Frontal cortex (tissue), 4 donors: ENCODE measurements at places on chromosomes 1 and 21.

GRCh38 chr1:9687120-9687873 is 35.8 kb downstream of the PIK3CD start:
- DNase-seq = peak; percentile 30

- DNase-seq = no peak
These were observed 178.3 kb upstream of the SYT6 start for GRCh38 chr1:114331936-114332335.

DNA sequence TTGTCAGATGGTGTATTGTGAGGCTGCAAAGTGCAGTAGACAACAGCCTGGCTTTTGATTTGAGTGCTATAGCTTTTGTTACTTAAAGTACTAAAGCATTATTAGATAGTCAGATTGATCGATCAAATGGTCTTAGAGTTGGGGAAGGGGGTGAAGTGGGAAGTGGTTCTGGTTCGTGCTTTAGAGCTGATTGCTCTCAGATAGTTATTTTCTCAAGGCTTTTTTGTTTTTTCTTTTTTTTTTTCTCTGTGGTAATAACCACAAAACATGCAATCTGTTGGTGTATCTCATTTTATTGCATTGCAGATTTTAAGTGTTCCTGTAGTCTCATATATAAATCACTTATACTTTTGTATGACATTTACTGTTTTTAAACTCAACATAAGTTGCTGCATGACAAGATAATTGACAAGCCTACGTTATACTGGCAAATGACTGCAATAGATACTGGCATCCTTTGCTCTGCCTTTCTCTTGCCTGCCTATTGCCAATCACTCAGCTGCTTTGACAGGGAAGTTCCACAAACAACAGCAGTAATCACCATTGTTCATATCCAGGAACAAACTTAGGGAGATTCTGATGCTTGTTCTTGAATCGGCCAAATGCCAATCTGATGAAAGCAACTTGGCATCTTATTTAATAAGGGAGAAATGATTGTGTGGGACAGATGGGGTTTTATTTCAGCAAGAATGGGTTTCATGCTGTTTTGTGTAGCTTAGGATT is 125.0 kb upstream of the B3GALT2 start:
- DNase-seq = no peak

- no peak for DNase-seq
These were observed 46.9 kb downstream of the IER5 start for GRCh38 chr1:181135437-181135731.

DNA sequence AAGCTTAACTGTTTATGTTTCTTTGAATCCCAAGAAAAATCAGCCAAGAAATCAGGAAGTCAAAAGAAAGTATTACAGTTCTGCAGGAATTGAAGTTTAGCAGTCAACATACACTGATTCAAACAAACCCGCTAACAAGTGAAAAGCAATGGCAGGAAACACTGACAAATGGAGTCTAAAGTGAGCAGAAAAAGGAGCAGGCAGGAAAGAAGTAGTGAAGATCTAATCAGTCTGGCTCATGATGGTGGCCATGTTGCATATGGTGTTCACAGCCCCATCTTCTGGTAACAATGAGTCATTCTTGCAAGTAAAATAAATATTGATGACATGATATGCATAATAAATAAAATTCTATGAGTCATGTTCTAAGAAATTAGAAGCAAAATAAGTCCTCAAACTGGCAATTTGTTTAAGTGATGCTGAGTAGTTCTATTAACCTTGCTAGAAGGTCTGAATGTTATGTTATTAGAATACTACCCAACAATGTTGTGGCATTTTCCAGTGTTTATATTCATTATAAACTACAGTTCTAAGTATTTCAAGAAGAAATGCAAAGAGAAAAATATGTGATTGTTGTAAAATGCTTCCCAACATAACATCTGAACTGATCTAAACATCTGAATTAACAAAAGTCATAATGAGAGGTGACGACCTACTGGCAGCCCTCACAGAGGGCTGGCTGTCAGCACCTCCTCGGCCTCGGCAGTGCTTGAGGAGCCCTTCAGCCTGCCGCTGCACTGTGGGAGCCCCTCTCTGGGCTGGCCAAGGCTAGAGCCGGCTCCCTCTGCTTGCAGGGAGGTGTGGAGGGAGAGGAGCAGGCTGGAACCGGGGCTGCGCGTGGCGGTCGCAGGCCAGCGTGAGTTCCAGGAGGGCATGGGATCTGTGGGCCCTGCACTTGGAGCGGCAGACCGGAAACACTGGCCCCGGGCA is 5.7 kb upstream of the ACBD6 start:
- no peak for DNase-seq

DNA sequence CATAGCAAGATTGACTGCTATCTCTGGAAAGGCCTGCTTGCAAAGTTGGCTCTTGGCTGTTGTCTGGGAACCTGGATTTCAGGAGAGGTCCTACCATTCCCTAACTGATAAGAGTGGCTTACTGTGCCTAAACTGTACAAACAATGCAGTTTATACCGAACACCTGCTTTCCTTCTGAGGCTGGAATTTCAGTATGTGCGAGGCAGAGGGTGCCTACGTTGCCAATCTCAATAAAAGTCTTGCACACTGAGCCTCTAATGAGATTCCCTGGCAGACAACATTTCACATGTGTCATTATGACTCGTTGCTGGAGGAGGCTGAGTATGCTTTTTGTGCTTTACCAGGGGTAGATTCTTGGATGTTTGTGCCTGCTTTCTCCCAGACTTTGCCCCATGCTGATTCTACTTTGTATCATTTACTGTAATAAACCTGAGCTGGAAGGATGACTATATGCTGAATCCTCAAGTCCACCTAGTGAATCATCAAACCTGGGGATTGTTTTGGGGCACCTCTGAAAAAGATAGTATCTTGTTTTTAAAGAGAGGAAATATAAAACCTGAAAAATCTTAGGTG is 58.9 kb upstream of the GNG4 start:
- no peak for DNase-seq

GRCh38 chr1:69513601-69514000 is 54.1 kb upstream of the LRRC7 start:
- DNase-seq = no peak

- no peak for DNase-seq
These were observed 72.2 kb downstream of the NME7 start for GRCh38 chr1:169295425-169295824.

- DNase-seq = no peak
These were observed 3.7 kb downstream of the ARTN start for GRCh38 chr1:43937179-43937865.

- no peak for DNase-seq
These were observed 25.3 kb upstream of the SHCBP1L start for GRCh38 chr1:182978151-182978853.

DNA sequence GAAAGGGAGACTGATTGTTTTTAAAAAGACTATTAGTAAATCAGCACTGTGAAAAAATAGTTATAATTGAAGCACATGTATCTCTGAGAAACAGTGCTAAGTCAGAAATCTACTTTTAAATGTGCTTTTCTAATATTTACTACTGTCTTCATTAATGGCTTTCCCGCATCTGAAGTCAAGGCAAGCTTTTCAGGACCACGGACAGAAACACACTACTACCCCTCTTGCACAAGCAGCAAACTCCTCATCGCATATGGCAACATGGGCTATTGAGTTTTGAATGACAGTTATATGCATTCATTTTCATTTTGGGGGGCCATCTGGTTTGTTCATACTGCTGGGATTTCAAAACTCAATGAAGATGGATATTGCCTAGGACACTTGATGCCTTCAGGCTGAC is 433.4 kb upstream of the CAMK1G start:
- DNase-seq = no peak

GRCh38 chr1:207454046-207454964 is at the start of gene CR2:
TSS of gene CR2 (plus strand) at chr1:207454328. CDS start at chr1:207454419, 91 bp downstream.
- DNase-seq = peak; percentile 30

GRCh38 chr1:237712586-237713157 is 178.1 kb downstream of the ZP4 start:
- DNase-seq = no peak

DNA sequence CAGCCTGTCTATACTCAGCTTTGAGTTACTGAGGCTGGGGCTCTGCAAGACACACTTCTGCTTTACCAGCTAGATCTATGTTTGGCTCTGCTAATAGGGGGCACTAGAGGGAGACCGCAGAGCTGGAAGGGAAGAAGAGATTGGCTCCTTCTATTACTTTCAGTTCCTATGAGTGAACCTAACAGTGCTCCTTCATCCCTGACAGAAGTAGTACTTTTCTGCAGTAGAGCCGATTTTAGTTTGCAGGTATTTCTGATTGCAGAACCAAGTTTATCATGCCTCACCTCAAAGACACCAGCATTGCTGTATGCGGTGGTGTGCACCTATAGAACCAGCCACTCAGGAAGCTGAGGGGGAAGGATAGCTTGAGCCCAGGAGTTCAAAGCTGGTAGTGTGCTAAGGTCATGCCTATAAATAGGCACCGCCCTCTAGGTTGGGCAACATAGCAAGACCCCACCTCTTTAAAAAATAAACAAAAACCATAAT is 5.7 kb upstream of the ZDHHC18 start:
- no peak for DNase-seq

DNA sequence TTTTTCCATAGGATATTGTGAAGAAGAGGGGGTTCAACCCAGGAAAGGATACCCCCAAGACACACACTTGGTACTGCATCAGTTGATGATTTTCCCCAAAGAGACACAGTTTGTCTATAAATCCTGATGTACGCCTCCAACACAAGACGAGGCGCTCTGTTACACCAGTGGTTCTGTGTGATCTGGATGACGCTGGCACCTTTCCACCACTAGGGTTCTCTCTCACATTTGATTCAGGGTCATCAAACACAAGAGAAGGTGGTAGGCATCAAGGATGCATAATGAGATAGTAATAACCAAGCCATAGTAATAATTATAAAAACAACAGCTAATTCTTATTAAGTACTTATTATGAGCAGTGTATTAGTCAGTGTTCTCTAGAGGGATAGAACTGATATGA is 508.8 kb upstream of the ZP4 start:
- no peak for DNase-seq

GRCh38 chr1:94694226-94694915 is 125.8 kb upstream of the SLC44A3 start:
- no peak for DNase-seq

GRCh38 chr1:207828485-207829158 is 76.8 kb downstream of the CD46 start:
- no peak for DNase-seq

- DNase-seq = peak; percentile 43
These were observed 7.1 kb upstream of the SSBP3 start for GRCh38 chr1:54413295-54413694.

GRCh38 chr1:92085727-92086126 is 5.6 kb downstream of the BTBD8 start:
- no peak for DNase-seq

DNA sequence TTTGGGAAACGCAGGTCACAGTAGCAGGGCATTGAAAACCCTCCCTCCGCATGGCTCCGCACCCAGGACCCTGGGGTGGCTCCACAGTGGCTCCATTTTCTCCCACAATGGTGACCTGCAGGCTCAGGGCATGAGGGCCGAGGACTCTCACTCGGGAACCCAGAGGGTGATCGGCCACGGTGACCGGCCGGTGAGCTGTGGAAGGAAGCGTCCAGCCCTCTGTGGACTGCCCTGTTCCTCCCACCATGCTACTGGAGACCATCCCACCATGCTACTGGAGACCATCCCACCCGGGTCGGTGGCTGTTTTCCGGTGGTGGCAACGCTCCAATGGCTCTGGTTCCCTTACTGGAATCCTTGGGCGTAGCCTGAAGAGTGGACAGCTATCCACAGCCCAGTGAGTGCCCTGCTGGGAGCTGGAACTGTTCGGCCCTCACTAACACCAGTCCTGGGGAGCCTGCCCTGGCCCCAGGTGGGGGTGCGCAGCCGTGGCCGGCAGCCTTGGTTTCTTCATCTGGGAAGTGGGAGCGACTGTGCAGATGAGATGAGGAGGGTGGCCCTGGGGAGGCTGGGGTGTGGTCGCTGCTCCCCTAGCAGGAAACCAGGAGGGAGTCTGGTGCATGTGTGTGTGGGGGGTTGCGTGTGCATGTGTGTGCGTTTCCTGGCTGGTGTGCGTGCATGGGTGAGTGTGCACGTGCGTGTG is 59.6 kb downstream of the PRDM16 start:
- DNase-seq = no peak

DNA sequence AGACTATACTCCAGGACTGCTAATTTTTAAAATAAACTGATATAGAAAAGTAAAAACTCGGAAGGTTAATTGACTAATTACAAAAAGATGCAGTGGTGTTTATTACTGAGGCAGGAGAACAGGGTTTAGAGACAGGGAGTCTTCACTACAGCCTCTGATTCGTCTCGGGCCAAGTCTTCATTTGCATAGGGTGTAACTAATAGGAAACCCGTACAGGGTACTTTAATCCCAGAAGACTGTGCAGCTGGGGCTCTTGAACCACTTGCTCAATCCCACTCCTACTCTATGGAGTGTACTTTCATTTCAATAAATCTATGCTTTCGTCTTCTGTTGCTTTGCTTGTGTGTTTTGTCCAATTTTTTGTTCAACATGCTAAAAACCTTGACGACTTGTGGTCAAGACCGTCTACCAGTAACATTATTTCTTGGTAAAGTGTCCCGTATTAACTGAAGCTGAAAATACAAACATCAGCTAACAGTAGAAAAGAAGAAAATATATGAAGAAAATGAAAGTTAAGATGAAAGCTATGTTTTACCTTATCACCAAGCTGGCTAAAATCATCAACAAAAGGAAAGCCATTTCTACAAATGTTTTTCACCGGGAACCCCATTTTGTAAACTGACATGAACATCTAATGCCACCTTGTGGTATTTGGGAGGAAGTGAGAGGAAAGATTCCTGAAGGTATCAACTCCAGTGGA is 8.0 kb downstream of the SDHB start:
- DNase-seq = no peak

- no peak for DNase-seq
These were observed 18.5 kb downstream of the MIGA1 start for GRCh38 chr1:77797991-77798390.

DNA sequence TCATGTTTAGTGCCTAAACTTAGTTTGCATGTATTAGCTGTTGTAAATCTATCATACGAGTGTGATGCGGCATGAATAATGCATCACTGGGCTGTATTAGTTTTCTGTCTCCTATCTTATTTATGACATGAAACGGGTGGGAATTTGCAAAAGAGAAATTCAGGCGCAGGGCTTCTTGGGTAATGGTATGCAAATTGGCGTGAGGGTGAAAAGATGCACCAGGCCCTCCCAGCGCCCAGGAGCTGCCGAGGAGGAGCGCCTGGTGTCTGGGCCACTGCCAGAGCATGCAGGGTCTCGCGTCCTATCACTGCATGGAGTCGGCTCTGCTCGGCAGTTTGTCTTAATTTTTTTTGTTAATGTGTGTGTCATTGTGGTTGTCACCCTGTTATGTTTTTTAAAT is 82.9 kb upstream of the ACTL8 start:
- DNase-seq = no peak

DNA sequence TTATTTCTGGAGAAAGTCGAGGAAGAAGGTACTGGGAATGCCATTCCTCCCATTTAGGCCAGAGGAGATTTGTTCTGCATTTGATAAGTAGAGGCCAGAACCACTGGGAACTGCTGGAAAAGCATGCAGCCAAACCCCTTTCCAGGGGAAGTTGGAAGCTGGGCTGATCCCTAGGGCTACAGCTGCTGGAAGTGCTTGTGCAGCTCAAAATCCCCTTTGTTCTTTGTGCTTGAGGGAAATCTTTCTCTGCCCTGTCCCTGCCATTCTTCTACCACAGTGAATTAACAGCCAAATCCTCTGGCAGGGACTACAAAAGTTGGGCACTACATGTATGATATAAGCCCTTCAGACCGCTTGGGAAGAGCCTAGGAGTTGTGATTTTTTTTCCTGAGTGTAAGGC is 734.1 kb downstream of the LRRIQ3 start:
- DNase-seq = no peak

GRCh38 chr1:193569096-193569982 is 382.9 kb upstream of the B3GALT2 start:
- no peak for DNase-seq
